ENCODE measurements at places on chromosomes 6 and 20.
A peak's percentile ranks its signal among the peaks of the same experiment; 100 is the strongest.

DNA sequence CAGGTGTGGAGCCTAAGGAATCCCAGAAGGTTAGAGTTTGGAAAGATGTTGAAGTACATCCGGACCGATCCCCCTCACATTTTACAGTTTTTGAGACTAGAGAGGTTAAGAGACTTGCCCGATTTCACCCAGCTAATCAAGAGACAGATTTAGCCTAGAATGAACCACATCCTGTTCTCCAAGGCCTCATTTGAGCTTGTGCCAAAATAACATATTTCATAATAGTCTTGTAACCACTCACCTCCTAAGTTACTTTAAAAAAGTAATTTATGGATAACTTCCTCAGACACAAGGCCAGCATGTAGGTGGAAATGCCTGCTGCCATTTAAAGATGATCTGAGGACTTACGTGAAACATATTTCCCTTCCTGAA is 39.8 kb upstream of the ARHGAP18 start:
- no peak for DNase-seq

DNA sequence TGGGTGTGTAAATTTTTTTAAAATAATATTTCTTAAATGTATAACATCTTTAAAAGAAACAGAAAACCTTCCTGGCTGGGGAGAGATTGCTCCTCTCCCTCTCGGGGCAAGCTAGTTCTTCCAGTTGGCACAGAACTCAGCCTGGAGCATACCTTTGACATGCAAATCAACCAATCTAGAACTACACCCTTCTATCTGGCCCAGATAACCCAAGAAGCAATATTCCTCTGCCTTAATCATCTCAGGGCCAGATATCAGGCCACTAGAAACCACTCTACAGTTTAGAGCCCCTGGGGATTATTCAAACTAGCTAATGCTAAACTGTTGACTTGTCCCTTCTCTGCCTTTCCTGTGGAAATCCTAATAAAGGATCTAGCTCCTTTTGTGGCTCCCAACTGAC is 33.9 kb downstream of the CYP39A1 start:
- DNase-seq, result no peak

DNA sequence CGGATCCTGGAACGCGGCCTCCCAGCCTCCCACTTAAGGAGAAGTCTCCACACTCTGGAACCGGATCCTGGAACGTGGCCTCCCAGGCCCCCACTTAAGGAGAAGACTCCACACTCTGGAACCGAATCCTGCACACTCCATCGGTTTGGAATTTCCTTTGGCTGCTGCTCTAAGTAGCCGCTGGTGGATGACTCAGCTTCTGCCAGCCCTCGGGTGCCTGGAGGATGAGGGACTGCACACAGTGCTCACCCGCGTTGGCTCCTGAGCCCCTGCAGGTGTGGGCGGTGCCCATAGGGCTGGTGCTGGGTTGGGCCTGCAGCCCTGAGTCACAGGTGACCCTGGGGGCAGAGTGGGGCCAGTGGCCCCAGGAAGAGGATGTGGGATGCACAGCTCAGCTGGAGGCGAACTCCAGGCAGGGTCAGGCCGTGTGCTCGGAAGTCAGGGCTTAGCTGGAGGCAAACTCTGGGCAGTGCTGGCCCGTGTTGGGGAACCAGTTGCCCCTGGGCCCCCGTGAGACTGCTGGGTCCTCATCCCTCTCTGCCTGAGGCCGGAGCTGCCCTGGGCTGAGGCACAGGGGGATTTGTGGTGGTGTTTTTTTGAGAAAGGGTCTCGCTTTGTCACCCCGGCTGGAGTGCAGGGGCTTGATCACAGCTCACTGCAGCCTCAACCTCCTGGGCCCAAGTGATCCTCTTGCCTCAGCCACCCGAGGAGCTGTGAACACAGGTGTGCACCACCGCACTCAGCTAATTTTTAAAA is 13.9 kb upstream of the TNFRSF6B start:
- DNase-seq, result peak; percentile 36

GRCh38 chr6:160362556-160362955 is 14.4 kb downstream of the SLC22A3 start:
- DNase-seq, result no peak

DNA sequence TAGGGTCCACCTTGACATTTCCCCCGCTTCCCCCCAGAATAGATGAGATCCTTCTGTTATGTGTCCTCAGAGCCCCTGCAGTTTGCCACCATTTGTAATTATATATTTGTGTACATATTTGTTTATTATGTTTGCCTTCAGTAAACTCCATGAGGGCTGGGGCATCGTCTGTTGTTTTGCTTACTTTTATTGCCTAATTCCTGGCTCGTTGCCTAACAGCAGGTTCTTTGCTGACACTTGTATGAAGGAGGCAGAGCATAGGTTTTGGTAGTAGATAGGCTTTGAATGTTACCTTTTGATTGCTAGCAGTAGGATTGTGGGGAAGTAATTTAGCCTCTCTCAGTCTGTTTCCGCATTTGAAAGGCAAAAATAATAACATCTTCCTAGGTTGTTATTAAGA is 9.9 kb downstream of the MAP3K4 start:
- no peak for DNase-seq

DNA sequence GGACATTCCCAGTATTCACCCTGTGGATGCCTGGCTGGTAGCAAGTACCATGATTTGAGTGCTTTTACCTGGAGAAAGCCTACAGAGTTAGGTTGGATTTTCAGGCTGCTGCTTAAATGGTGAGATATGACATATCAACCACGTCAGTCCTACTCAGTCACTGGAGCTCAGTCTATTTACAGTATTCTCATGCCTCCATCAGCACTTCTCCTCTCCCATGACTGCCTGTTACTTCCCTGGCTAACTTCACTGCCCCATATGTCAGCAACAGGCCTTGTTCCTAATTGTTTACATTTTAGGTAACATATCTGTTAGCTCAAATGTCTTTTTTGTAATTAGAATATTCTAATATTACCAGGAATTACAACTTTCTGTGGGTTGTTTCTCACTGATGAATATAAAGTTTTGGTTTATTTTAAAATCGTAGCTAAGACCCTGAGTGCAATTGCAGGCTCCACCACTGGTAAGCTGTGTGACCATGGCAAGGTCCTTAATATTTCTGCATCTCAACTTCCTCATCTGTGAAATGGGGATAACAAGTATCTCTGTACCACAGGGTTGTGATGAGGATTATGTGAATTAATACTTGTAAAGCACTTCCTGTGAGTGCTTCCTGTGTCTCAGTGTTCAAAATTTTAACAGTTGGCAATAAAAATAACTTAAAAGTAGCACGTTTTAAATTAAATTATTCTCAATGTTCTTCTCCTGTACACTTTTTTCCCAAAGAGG is 54.3 kb downstream of the RNF144B start:
- no peak for DNase-seq

GRCh38 chr6:83132121-83132520 is 60.9 kb downstream of the PGM3 start:
- DNase-seq, result no peak

DNA sequence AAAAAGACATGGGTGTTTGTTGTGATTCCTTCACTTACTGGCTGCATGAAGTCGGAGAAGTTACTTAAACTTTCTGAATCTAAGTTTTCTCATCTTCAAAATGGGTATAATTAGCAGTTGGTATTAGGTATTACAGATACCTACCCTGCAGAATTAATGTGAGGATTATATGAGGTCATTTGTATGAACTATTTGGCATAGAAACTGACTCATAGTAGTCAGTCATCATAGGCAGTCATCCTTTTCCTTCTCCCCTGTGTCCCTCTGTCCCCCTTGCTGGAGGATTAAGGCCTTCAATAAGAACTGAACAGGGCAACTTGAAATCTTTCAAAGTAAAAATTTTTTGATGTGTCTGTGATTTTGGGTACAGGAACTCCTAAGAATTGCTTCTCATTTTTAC is 26.3 kb downstream of the RALGAPB start:
- DNase-seq, result no peak

DNA sequence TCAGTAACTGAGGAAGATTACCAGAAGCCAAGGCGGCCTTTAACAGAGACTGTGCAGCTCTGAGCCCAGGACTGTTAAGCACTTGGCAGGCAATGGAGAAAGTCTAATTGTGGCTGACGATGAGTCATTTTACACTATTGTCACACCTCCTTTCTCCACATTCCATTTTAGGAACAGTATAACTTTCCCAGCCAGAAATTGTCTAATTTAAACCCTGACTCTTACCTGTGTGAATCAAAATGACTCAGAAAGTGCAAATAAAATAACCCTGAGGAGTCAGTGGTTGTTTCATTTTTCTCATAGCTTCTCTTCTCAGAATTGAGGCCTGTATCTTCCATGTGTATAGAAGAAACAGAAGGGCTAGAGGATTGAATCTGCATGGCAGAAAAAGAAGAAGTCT is 40.0 kb upstream of the OPN5 start:
- no peak for DNase-seq

- DNase-seq, result no peak
These were observed 589.8 kb downstream of the RNF144B start for GRCh38 chr6:18976966-18977365.

DNA sequence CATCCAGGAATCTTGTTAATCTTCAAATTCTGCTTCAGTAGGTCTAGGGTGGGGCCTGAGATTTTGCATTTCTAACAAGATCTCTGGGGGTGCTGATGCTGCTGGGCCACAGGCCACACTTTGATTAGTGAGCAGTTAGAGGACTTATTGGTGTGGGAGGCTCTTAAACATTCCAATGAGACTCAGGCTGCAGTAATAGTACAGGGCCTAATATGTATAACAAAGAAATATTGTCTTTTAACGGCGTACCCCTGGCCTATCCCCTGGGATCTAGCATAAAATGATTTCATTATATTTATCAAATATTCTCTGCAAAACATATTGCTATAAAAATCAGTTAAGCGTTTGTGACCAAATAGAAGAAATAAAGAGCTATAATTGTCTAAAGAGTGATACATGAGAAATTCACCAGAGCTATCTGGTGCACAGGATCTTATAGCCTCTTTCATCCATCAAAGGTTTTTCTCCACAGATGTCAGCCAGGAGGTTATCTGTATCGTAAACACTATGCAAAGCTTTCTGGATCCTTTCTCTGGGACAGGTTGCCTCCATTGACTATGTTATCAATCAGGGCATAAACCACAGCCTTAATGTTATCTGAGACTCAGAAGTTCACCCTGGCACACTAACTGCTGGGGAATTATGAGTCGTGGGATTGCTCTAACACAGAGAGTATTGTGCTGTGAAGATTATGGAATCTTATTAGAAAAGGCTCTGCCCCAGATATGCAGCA is 488.5 kb upstream of the MAP3K7 start:
- no peak for DNase-seq

- no peak for DNase-seq
These were observed 38.3 kb downstream of the FAM120B start for GRCh38 chr6:170344631-170345576.

DNA sequence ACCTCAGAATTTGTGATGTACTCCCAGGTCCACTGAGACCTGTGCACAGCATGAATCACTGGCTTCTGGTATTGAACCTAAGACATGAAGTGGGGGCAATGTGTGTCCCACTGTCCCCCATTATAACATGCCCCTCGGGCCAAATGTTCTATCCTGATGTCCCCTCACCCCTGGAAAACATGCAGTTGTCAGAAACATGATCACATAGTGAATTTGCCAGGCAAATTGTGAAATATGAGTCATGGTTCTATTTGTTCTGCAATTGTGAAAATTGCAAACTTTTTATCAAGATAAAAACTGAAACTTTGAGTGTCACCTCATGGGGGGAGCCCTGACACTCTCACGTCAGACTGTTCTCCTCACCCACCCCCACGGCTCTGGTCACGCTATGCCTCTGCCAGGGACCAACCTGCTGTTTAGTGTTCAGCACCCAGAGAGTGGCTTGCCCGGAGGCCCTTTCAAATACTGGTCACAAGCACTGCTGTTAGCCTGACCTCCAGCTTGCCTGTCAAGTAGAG is 305.3 kb downstream of the CLIC5 start:
- no peak for DNase-seq

DNA sequence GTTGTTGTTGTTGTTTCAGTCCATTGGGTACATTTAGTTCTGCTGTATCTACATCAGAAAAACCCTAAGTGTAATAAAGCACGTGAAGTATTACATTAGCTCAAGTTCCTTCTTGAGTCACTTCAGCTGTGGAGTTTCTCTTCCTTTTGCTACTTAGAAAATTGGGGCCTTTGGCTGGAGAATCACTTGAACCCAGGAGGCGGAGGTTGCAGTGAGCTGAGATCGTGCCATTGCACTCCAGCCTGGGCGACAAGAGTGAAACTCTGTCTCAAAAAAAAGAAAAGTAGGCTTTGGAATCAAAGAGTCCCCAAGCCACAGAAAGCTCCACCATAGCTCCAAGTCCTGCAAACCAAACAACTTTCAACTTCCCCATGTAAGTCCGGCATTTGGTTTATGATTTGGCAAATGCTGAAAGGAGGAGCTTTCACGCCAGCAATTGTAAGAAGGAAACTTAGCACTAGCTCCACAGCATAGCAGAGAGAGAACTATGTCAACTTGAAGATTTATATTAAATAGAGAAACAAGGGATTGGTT is 56.5 kb upstream of the RNF144B start:
- DNase-seq, result no peak

DNA sequence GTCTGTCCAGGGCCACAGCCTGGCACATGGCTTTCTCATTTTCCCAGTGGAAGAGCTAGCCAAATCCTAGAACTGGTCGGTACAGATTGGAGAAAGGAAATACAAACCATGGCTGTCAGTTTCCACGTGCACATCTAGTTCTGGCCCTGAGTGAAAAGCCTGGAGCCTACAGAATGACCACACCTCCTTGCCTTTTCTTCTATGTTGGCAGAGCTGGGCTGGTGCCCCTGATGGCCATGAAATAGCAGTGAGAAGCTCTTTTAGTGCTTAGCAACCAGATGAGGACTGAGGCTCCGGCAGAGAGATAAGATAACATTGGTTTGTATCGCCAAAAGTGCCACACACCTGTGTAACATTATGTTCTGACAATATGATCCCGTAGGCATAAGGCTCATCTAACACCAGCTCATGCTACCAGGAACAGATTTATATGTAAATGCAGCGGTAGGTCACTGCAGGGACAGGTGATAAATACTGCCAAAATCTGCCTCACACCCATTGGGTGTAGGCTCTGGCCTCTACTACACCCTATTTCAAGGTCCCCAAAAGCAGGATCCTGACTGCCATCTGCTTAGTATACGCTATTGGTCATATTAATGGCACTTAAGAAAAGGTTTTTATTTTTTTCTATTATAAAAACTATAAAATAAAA is 39.9 kb upstream of the TBC1D7 start:
- no peak for DNase-seq

DNA sequence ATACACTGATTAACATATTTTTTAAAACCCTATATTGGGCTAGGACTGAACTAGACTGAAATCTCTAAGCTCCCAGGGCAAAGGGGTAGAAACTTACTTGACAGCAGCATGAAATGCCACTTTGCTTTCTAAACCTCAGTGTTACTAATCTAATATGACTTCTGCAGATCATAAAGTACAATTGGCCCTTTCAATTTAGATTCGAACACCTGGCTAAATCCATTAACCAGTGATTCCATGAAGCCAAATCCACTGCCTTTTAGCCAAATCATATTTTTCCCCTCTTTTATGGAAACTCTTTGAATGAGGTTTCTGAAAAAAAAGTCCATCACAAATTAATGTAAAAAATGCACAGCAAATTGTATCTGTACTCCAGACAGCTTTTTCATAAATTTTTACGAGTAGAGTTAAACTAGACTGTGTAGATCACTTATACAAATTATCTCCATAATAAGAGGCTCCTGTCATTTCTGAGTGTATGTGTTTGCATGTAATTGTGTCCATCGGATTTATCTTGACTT is 25.7 kb downstream of the EPHA7 start:
- no peak for DNase-seq

GRCh38 chr6:45737331-45738056 is 278.2 kb downstream of the CLIC5 start:
- no peak for DNase-seq

- DNase-seq, result no peak
These were observed 858 bp upstream of the PTPRK start for GRCh38 chr6:128521282-128521632.

GRCh38 chr6:73798592-73798991 is 102.6 kb downstream of the CD109 start:
- DNase-seq, result no peak
